GM10248 (cell line): ENCODE measurements at places on chromosomes 7 and 10.

- DNase-seq, result no peak
Measured at GRCh38 chr10:7853890-7854289, 35.6 kb downstream of the TAF3 start.

DNA sequence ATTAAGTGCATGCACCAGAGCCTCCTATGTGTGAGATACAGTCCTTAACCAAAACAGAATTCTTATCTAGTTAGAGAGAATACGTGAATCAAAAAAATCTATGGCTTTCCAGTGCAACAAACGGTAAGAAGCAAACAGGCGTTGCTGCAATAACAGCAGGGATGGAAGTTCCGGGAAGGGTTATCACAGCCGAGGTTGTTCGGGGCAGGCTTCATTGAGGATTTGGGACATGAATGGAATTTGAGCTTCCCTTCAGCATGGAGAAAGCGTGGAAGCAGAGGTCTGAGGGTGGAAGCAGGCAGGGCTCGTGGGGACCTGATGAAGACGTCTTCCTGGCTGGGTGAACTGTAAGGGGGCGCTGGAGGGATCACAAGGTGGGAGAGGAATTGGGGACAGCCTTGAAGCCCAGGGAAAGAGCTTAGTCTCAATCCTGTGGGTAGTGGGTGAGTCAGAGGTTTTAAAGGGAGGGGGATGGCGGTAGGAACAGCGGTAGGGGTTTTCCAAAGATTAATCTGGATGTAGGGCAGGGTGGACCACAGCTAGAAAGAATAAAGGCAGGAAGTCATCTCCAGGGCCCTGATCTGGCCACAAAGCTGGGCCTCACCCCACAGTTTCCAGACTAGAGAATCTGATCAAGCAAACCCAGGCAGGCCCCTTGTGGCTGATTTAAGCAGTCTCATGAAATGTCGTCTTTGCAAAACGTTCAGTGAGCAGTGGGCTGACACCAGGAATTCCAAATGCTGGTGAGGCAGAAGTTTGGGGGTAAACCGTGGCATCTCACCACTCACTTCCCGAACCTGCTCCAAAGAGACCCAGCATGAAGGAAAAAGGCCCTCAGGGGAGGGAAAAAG is 65.1 kb downstream of the CALML3 start:
- no peak for DNase-seq

GRCh38 chr7:17376595-17376994 is 78.1 kb downstream of the AHR start:
- no peak for DNase-seq

DNA sequence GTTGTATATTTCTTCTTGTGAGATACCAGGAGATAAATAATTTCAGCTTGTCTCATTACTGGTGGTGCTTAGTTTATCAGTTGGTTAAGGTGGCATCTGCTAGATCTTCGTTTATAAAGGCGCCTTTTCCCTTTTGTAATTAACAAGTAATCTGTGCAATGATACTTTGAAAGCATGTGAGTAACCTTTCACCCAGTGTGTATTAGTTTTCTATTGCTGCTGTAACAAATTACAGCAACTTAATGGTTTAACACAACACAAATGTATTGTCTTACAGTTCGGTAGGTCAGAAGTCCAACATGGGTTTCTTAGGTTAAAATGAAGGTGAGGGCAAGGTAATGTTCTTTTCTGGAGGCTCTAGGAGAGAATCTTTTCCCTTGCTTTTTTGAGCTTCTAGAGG is 30.5 kb downstream of the KAT6B start:
- DNase-seq, result no peak

DNA sequence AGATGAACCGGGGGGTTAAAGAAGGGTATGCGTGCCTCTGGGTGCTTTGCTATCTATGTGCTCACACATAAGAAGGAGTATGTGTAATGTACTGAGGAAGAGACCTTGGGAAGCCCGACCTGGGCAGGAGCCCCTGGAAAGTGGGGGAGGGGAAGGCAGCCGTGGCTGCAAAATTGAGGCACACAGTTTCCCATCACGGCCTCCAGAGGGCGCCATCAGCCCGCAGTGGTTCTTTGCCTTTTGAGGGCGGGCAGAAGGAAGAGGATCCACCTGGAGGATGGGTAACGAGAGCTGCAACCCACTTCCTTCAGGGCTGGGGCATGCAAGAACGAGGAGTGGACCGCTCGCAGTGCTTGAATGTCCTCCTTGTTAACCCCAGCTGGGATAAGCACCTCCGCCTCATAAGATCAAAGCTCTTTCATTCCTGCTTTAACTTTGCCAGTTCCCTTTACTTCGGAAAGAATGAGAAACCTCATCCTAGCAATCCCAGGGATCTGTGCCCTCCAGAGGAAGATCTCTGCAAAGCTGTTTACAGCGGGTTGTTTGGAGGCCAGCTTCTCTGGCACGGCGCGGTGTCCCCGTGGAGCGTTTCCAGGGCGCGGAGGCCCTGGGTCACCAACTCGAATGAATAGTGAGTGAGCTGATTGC is 77.9 kb downstream of the PCGF5 start:
- DNase-seq, result peak; percentile 82

DNA sequence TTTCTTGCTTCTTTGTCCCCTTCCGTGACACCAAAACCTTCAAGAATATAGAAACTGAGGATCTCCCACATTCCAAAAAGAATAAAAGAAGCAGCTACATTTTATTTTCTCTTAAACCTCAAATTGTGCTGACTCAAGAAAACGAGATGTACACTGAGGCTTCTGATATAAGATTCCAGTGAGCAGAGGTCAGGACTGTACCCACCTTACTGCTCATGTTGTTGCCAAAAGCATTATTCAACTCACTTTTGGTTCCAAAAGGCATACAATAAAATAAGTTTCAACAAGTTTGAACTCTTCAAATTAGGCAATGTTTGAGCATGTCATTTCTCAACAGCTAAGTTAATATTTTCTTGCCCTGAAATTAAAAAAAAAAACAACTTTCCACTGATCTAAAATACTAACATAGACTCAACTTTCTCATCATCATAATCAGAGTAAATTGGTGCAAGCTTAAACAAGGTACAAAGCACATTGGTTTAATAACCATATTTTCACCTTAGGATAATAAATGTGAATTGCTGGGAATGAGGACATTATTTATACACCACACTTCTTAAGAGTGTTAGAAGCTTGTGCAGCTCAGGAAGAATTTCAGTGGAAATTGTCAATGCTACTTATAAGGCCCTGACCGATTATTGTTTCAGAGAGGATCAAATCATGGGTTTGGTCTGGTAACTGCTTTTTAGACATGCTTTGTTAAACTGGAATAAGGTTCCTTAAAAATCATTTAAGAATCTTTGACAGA is 629.0 kb upstream of the IGFBP3 start:
- DNase-seq, result no peak

DNA sequence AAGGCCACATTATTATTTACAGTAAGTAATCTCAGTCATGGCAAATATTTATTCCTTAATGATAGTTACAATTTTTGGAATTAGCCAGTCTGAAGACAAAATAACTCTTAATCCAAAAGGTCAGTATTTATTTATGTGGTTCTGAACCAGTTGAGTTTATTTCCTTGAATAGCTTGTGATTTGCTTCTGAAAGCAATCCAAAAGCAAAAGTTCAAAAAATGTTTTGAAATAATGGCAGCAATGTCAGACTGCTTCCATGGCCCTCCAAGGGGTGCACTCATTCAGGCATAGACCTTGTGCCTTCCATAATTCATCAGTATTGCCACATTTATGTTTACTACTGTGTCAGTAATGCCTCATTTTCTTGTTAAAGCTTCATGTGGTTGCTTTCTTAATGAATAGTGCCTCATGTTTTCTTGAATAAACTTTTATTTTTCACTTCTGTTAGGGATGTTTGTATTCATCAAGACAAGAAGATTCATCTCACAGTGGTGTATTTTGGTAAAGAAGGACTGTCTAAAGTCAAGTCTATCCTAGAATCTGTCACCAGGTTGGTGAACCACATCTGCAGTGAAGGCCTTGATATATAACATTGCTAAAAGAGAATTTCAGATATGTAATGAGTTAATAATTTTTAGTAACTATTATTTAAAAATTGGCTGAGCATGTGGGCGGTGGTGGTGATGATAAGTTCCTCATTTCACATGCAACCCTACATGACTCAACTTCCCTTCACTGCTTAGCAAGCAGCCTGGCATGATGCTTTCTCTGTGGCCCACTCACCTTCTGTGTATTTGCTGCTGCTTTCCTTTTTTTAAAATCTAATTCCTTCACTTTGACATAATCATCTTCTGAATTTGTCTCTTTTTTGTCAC is 22.0 kb downstream of the CSGALNACT2 start:
- DNase-seq, result peak; percentile 11

- DNase-seq, result no peak
Measured at GRCh38 chr10:33363106-33363505, 28.6 kb upstream of the NRP1 start.

GRCh38 chr7:18905316-18905943 is 212.0 kb downstream of the TWIST1 start:
- DNase-seq, result no peak

DNA sequence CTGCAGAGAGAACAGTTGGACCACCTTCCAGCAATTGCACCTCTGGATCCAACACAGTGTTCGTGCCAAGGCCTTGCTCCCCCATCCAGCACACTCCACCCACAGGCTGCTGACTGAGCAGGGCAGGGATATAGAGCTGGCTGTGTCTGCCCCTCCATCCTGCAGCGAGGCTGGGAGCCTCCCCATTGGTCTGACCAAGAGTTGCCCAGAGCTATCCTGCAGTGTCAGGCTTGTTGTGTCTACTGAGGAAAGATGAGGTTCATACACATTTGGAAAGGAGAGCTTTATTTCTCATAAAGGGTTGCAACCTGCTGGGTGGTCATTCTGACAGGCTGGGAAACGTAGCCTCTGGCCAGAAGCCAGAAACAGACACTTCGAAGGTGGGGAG is 27.1 kb downstream of the PRF1 start:
- DNase-seq, result no peak

- peak; percentile 65 for DNase-seq
Measured at GRCh38 chr7:127588697-127589482, 679 bp downstream of the ARF5 start.

DNA sequence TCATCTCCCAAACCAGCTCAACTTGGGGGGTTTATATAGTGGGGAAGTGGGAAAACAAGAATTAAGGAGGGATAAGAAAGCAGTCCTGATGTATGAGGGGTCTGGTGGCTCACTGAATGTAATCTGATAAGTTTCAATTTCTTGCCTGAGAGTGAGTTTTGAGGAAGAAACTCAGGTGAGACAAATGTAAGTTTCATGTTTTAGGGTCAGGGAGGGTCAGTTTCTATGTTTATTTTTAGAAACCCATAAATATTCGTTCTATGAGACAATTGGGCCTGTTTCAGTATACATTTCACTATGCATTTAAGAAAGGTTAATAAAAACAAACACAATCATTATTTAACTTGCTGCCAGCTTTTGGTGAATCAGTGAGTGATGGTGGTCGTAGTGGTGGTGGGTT is 128.0 kb upstream of the MBL2 start:
- peak; percentile 14 for DNase-seq

DNA sequence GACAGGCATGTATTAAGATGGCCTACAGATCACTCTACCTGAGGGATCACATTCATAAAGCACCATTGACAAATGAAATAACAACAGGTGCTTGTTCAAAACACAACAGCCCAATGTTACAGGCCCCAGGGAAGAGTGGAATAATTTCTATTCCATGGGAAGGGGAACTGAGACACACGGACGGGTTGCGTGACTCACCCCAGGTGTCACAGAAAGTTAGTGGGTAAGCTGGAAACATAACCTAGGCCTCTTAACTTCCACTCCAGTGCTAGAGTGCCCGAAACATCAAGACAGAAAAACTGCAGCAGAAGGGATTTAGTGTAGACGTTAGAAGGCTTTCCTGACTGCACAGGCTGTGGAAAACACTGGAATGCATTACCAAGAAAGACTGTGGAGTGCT is 48.3 kb downstream of the SLC37A3 start:
- no peak for DNase-seq

DNA sequence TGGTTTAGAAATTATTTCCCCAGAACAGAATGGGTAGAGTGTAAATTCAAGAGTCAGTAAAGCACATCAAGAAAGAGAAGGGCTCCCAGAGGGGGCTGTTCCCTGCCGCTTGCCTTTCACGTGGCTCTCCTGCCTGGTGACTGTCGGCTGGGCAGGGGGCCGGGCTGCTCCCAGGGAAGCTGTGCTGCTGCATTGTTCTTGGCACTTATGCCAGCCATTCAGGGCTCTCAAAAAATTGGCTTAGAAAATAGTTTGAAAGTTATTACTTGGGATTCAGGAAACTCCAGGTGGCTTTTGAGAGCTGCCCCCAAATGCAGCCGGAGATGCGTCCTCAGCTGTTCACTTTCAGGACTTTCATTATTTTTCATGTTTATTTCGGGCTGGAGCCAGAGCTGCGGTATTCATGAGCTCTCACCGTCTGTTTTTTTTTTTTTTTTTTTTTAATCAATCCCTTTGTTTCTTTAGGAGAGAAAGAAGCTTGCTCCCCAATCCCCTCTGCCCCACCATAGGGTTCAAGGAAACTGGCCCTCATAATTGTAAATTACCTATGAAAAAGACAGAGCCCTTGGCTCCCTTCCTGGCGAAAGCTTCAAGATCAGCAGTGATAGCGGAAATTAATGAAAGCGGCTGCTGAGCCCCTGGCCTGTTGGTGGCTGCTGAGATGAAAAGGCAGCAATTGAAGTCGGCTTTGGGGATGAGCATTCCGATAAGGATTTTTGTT is 94.1 kb downstream of the SORCS3 start:
- DNase-seq, result no peak

DNA sequence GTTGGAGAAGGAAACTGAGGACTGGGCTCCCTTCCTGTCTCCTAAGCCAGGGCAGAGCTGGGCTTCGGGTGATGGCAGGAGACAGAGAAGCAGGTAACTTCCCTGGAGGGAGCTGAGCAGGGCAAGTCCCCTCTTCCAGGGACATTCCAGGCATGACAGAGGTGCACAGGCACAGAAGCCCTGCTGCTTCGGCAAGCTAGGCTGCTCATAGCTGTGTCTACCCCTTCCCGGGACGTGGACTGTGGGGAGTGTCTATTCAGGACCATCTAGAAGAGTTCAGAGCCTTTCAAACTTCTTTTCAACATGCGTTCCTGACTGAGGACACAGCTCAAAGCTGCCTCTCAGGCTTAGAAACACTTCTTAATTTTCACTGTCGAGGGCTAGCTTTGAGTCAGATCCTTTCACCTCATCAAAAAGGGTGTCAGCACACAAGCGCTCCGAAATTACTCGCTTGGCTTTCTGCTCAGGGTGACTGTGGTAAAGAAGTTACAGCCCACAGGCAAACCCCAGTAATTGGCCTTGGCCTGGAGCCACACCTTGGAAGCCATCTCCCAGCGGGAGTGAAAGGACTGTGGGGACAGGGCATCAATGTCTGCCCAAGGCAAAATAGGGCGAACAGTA is 63.7 kb upstream of the STEAP1B start:
- DNase-seq, result peak; percentile 44
